ENCODE measurements at places on chromosomes 2 and 18.
A peak's percentile ranks its signal among the peaks of the same experiment; 100 is the strongest.

- no peak for DNase-seq
These were observed 311.5 kb upstream of the SYT4 start for GRCh38 chr18:43588838-43589237.

- no peak for DNase-seq
These were observed 52.2 kb downstream of the CUL3 start for GRCh38 chr2:224532931-224533330.

GRCh38 chr18:58536534-58537271 lies 92.2 kb downstream of the ALPK2 start:
- no peak for DNase-seq

DNA sequence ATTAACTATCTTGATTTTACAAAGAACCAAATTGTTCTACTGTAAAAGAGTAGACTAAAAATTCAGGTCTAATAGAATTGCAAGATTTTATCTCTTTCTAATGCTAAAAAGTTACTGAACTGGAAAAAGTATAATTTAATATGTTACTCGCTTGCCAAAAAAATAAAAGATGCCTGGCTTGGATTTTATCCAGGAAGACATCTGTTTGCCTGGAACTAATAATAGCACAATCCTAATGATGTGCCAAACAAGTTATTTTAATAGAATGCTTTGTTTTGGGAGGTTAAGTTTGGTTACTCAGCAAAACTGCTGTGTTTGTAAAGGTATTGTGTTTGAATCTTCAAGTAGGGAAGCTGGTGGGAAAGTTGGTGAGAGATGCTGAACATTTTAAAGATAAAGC lies 19.4 kb upstream of the ZSWIM2 start:
- DNase-seq = no peak

- DNase-seq = no peak
These were observed 159.5 kb downstream of the SEPTIN10 start for GRCh38 chr2:109454304-109454703.

DNA sequence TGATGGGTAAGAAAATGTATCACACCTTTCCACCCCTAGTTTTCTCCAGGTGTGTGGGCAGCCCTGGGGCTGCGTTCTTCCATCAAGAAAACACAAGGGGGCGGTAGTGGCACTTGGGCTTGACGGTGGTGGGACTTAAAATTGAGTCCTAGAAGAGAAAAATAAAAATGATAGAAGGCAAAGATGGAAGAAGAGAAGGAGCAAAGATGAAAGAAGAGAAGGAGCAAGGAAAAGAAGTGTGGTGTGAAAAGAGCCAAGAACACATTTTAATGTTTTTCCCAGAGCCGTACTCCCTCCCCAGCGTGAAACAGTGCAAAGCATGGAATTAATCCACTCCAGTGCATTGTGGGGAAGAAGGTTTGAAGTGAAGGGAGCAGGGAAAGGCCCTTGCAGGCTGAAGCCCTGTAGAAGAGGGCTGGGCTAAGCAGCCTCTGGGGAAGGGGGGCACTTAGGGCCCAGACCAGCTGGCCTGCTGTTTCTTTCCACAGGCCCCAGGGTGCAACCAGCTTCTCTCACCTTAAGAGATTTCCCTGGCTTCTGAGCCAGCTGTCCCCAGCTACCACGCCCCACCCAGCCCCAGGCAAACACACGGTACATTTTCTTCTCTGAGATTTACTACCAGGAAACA lies 256.8 kb downstream of the RNF152 start:
- no peak for DNase-seq

DNA sequence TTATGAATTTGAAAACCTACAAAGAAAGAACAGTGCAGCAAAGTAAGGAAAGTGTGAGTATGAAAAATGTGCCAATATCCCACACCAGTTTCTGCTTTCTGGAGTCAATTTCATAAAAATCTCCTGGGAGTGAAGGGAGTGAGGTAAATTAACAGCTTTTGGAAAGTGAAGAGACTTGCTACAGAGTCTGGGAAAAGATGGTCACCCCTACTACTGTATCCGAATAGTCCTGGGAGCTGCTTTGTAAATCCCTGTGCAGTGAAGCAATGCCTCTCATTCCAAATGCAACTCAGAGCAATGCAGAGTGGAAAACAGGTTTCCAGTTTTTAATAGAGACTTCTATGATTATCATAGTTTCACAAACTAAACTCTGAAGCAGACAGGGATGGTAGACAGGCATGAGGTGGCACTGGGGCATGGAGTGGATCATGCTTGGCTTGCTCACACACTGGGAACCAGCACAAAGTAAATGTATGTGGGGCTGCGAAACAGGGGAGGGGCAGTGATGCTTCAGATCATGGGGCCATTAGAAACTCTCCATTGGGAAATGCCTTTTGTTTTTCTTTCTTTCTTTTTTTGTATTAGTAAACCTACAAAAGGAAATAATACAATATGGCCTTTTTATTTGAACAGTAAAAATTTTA lies 10.6 kb downstream of the COL5A2 start:
- DNase-seq = no peak

- DNase-seq = no peak
These were observed 105.4 kb upstream of the LGALSL start for GRCh38 chr2:64348386-64349130.

GRCh38 chr2:2024751-2025481 lies 280.6 kb upstream of the PXDN start:
- no peak for DNase-seq

- DNase-seq = no peak
These were observed 51.3 kb upstream of the RASGRP3 start for GRCh38 chr2:33425161-33425560.

- no peak for DNase-seq
These were observed 71.2 kb upstream of the STPG4 start for GRCh38 chr2:47226132-47226922.

DNA sequence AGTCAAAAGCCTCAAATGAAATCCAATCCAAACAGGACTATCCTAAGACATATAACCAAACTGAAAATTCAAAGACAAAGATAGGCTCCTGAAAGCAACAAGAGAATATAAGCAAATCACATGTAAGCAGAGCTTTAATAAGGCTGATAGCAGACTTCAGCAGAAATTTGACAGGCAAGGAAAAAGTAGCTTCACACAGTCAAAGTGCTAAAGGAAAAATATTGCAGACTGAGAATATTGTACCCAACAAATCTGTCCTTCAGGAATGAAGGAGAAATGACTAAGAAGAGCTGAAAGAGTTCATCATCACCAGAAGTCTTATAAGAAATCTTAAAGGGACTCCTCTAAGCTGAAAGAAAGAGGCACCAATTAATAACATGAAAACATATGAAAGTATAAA lies 150.0 kb downstream of the EVA1A start:
- no peak for DNase-seq

- DNase-seq = no peak
These were observed 59.1 kb downstream of the RMDN2 start for GRCh38 chr2:37984176-37984575.

DNA sequence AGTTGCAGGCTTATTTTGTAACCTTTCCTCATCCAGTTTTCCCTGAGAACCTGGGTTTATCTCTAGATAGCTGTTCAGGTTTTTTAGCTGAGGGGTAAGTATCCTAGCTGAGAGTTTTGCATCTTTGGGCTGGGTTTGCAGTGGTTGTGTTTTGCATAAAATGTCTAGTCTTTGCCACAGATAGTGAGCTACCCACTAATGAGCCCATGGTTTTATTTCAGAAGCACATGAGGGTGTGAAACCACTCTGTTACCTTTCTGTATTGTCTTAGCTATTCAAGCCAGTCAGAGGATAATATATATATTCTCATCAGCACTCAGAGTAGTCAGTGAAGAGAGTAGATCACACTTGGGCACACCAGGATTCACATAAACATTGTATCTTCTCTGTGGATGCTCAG lies 24.6 kb upstream of the TXNDC2 start:
- no peak for DNase-seq

GRCh38 chr18:13594551-13594950 lies 131.8 kb downstream of the FAM210A start:
- DNase-seq = no peak

- DNase-seq = no peak
These were observed 824.0 kb upstream of the PIK3C3 start for GRCh38 chr18:41131050-41131449.

GRCh38 chr2:18422432-18423165 lies 137.9 kb downstream of the RDH14 start:
- DNase-seq = no peak

- peak; percentile 45 for DNase-seq
These were observed 38.8 kb downstream of the BMP10 start for GRCh38 chr2:68832233-68832869.

DNA sequence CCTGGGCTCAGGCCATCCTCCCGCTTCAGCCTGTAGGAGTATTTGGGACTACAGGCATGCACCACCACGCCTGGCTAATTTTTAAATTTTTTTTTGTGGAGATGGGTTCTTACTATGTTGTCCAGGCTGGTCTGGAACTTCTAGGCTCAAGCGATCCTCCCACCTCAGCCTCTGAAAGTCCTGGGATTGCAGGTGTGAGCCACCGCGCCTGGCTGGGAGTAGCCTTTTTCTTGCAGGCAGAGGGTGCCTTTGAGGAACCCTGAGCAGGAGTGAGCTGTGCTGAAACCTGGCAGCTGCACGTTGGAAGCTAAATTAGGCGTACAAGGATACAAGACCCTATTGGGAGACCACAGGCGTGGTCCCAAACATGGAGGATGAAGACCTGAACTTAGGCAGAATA lies 8.0 kb downstream of the CTDSP1 start:
- no peak for DNase-seq

DNA sequence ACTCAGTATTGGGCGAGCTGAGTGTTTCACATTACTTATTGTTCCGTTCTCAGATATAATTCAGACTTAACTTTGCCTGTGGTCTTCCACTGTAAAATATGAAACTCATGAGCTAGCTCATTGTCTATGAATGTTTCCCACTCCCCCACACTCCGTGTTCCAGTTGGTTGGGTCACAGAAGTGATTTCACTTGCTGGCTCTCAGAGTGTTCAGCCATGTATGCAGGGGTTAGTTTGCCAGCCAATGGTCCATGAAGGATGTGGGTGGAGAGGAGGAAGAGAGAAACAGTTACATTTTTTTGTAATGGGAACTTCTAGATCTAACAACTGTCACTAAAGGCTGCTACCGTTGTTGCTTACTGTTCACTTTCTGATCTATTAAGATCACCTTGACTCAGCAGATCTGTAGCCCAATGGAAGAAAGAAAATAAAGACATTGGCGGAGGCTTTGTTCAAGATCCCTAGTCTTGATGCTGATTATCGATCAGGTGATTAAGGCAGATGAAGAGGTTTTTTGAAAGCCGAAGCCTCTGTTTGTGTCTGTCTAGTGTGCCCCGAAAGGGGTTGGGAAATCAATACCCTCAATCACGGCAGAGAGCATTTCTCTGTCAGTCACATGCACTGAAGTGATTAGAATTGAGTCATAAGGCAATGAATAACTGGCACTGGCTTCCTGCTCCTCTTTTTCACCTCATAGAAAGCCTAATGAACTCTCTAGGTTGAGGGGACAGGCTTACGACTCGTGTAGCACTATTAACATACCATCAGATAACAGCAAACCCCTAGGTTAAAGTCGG lies 279.7 kb upstream of the FIGN start:
- DNase-seq = no peak

- DNase-seq = no peak
These were observed 8.7 kb downstream of the CAPN13 start for GRCh38 chr2:30798536-30798991.

DNA sequence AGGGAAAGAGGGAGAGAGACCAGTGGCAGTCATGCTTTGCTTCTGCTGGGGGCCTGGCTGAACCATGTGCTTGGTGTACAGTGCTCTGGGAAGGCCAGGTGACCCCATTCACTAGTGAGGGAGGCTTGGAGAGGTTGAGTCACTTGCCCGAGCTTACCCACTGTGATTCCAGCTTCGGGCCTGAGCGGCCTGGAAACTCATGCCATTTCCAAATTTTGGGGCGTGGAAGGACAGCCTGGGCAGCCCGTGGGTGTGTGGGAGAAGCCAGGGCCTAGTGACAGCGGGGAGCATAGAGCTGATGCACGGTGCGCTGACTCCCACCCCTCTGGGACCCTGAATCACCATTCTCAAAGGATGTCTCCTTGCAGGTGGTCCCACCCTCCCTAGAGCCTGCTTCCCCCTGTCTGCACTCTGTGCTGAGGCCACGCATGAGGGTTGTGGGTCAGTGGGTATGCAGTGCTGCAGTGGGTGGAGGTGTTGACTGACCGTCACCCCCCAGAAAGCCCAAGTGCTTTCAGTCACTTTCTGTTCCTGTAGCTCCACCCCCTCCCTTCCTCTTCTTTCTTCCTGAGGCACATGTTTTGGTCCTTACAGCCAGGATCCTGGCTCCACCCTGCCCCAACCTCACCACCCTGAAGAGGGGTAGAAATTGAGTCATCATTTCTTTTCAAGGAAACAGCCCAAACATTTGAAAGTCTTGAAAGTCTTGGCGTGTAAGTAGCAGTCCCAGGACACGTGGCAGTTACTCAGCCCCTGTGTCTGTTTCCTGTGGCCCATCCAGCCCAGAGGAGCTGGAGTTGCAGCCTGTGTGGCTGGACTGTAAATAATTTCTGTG lies 69.3 kb upstream of the MCFD2 start:
- peak; percentile 5 for DNase-seq

DNA sequence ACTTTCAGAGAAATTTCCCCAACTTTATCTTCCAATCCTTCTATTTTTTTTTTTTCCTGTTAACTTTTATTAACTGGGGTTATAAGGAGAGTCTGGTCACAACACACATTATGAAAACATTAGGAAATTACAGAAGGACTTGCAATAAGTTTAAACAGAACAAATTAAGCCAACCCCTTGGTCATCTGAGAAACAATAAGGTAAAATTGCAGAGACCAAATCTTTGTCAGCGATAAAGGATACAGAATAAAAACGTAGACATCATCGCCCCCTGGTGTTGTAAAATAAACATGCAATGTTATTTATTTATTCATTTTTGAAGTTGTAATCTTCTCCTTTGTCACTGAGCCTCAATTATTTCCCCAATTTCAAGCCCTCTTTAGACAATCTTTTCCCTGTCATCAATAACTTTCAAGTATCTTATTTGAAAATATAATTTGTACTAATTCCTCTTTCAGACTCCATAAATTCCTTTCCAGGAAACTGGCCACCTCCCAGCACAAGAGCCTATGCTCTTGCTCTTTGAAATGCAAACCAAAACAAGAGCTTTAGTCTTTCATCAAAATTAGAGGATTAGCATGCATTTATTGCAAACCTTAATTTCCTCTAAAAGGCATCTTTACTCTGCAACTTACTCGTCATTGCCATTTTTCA lies 19.5 kb downstream of the G6PC2 start:
- no peak for DNase-seq

DNA sequence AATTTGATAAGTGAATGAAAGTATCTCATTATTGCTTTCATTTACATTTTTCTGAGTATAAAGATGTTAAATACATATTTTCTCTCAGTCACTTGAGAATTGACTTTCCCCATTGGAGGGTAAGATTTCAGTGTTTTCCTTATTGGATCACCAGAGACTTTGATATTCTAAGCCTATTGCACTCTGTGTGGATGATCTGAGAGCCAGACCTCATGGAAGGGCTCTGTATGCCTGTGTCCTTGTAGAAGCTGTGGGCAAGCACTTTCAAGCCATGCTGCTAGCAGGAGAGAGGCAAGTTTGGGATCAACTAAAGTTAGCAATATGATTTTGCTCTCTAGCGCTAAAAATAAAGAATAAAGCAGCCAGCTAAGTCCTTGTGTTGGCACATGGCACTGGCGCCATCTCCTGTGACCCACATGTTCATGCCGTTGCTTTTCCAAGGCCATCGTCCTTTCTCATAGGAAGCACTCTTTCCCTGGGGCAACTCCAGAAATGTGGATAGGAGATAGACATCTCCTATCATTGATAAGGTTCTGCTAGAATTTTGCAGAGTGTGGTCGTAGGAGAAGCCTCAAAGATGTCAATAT lies 72.6 kb downstream of the AOX1 start:
- DNase-seq = no peak

- no peak for DNase-seq
These were observed 211.3 kb downstream of the LOXHD1 start for GRCh38 chr18:46445522-46446313.
